ENCODE measurements at places on chromosomes 5 and 9.

- DNase-seq = no peak
These were observed 45.0 kb downstream of the COL23A1 start for GRCh38 chr5:178545176-178545575.

DNA sequence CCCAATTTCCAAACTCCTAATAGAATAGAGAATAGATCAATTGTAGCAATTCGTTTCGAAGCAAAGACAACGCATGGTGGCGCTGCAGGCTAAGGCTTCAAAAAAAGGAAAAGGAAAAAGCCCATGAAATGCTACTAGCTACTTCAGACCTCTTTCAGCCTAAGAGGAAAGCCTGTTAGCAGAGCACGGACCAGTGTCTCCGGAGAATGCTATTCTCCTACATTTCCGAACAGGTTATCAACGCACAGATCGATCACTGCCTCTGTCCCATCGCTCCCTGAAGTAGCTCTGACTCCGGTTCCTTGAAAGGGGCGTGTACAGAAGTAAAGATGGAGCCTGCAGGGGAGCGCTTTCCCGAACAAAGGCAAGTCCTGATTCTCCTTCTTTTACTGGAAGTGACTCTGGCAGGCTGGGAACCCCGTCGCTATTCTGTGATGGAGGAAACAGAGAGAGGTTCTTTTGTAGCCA lies at the start of gene PCDHB15:
Gene PCDHB15 (plus strand): TSS at position 146 of the 468 bp plus-strand sequence. CDS start 184 bp downstream, at position 330.
- DNase-seq = no peak

GRCh38 chr9:129612123-129612522 lies 8.8 kb downstream of the C9orf50 start:
- no peak for DNase-seq

- DNase-seq = no peak
These were observed 91.8 kb upstream of the IFNK start for GRCh38 chr9:27432308-27432707.

GRCh38 chr9:2837915-2838314 lies 6.0 kb downstream of the PUM3 start:
- DNase-seq = no peak

- DNase-seq = no peak
These were observed 101.7 kb downstream of the ARRDC3 start for GRCh38 chr5:91281401-91281800.

GRCh38 chr5:92912283-92912682 lies 668.7 kb downstream of the NR2F1-AS1 start:
- no peak for DNase-seq

GRCh38 chr9:128219831-128220230 lies 16.7 kb downstream of the DNM1 start:
- DNase-seq = no peak

DNA sequence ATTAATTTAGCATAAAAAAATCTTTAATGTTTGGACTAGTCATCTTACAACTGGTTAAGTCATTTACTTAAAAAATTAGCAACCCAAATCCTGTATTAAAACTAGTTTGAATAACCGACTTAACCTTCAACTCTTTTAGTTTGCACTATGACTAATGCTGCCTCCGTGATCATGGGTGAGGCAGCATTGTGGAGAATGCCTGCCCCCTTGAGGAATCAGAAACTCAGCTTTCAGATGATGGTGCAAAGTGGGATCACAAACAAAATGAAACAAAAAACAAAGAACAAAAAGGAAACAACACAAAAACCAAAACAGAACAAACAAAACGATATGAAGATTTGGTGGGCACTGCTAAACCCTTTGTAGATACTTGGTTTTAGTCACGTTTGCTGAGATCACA lies 127.0 kb upstream of the PALM2AKAP2 start:
- DNase-seq = no peak

GRCh38 chr9:135524130-135524861 lies 3.1 kb downstream of the LCN1 start:
- no peak for DNase-seq

DNA sequence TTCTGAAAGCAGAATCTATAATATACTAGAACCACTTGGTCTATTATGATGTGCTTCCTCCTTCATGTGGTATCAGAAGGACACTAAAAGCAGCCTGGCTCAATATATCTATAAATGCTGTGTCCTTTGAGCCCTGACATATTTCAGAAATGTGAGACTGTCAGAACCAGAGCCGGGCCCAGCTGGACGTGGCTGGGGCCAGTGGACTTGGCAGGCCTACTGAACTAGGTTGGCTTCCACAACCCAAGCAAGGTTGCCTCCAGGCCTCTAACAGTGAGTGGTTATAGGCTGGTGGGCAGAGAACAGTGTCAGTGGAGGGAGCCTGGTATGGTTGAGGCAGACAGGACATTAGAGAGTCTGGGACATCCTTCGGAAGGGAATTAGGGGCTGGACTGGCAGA lies 78.9 kb downstream of the GALNT10 start:
- no peak for DNase-seq

DNA sequence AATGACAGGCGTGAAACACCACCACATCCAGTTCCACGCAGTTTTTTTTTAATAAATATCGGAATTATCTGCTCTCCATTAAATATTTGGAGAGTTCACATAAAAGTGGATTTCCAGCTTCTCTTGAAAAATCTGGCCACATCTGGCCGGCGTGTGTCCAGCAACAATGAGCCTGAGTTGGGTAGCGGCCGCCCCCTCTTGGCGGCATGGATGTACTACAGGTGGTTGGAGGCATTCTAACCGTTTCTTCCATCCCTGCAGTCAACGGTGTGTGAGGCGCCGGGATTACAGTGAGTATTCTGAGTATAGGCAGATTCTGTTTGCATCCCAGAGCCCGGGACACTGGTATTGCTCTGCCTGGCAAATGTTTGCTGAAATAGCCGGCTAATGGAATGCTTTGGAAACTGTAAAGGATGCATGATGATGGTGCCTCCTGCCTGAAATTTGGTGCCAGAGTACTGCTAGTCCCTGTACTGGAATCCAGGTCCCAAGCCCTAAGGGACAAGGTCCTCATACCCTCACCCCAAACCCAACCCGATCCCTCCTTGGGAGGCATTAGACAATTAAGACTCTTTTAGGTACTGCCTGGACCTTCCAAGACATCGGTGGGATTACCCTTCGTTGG lies 13.6 kb upstream of the GM2A start:
- no peak for DNase-seq

DNA sequence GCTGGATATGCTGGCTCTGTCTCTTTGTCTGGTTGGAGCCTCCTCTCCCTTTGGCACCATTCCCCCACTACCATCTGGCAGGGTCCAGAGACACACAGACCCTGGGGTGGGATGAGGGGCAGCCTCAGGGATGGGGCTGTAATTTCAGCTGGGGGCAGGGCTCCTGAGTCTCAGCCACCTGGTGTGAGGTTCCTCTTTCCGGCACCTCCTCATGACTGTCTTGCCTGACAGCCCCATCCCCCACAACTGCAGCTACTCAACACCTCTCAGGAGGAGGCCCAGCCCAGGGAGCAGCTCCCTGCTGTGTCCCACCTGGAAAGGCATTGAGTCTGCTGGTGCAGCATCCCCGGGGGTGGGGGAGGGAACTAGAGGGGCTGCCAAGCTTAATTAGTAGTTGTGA lies 11.7 kb upstream of the RPS14 start:
- no peak for DNase-seq

DNA sequence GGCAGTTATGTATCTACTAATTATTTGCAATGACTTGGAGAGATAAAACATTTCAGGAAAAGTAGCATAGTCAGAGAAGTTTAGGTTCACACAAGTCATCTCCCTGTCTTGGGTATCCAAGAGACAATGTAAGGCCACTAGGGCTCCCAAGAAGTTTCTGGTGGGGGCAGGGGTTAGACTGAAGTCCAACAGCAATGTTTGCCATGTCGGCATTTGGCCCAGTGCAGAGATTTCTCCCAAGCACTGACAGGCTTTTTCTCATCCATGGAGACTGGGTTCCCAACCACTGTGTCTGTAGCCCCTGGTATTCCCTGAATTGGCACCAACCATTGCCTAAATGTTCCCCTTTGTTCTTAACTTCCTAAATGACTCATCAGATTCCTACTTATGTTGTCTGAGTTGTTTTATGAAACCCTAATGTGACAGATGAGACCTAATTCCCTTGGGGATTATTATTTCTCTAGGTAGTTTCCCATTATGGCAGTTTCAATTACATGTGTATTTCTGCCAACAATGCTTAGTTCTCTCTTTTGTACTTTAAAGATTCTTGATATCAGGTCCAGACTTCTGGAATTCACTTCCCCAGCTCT lies 103.6 kb upstream of the EGFLAM start:
- no peak for DNase-seq

DNA sequence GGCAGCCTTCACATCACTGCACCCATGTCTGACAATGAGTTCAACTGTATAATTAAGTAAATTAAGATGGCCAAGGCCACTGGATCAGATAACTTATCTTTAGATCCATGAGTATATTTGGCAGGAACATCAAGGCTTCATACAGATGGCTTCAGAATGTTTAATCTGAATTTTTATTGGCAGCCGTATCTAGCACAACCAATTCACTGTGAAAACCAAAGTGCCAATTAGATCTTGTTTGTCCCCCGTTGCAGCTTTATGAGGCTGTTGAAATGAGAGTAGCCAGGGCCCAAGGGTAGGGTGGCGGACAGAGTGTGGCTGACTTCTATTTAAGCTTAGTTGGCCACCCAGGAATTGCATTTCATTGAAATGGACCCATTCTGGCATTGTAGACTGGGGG lies 137.7 kb downstream of the SYK start:
- no peak for DNase-seq

GRCh38 chr5:56617998-56618397 lies 197.4 kb upstream of the MAP3K1 start:
- no peak for DNase-seq

DNA sequence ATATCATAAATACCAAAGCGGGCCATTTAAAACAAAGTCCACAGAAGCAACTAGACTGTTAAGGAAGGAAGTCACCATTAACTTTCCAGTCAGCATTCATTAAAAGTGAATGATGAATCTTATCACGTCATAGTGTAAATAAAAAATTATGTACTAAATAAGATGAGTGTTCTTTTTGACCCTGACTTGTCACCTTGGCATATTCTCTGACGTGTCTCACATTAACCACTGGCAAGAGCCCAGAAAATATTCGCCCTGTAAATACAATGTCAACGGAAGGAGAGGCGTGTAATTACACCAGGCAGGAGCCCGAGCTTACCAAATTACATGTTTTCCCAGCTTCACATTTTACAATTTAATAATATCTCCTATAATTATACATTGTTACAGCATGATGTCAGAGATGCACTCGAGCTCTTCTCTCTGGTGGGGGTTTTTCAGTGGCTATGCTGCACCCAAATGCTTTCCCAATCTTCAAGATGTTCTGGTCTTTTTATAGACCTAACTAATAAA lies 29.3 kb upstream of the UBE2QL1 start:
- DNase-seq = no peak

- no peak for DNase-seq
These were observed 34.6 kb downstream of the SKIC3 start for GRCh38 chr5:95520206-95520605.

DNA sequence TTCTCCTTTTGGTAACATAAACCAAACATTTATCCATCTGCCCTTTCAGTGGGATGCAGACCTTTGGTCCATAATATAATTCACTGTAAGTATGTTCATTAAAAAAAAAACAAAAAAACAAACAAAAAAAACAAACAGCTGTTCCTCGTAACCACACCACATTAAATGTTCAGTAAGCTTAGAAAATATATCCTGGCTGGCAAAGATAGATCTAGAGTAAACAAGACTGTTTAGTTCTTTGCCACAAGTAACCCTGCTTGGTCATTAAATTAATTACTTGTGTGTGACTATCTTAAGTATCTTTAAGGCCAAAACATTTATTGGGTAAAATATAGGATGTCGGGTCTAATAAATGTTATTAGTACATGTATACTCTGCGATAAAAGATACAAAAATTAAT lies 1717.1 kb downstream of the EFNA5 start:
- no peak for DNase-seq

DNA sequence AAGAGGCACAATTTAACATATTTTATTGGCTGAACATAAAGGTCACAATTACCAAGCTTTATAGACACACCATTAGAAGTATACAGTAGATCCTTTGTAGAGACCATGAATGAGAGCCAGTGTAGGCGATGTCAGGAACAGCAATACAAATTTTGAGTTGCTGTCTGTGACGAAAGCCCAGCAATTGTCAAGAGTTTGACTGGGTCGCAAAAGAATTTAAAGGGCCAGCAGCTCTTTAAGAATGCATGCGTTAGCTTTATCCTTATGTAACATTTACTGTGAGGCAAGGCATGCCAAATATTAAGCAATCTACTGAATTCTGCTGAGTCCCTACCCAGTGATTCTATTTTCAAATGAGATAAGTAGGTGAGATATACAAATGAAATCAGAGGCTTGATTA lies 236.9 kb downstream of the ARRDC3 start:
- no peak for DNase-seq
